ENCODE measurements at places on chromosomes 3 and 15.

DNA sequence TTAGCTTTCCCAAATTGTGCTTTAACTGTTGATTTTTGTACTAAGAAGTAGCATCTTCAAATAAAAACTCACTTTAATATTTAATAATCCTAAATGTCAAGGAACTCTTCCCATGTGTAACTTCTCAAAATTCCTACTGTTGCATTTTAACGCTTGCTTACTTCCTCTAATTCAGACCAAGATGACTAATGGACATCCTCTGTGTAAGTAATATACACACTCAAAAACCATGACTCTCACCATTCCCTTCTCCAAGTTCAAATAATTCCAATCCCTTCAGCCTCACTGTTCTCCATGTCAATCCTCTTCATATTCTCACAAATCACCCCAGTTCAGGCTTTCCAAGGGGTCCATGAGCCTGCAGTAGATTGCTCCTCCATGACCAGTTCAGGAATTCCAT is 13.0 kb downstream of the MRPL46 start:
- DNase-seq = no peak

- DNase-seq = no peak
Observed at GRCh38 chr3:16769525-16769924, 115.2 kb upstream of the PLCL2 start.

DNA sequence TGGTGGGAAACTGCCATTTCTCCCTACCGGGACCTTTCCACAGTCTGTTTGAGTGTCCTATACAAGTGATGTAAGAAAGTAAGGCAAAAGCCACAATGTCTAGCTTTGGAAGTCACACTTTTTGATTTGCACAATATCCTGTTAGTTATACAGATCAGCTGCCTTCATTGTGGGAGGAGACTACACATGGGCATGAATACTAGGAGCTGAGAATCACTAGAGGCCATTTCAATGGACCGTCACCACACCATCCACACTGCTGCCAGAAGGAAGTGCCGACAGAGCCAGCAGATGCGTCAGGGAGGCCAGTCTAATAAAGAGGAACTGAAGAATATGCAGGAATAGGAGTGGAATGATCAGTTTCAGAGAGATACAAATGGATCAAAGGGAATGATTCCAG is 65.8 kb downstream of the SCN11A start:
- DNase-seq = no peak

GRCh38 chr3:54538346-54538745 is 389.5 kb downstream of the LRTM1 start:
- no peak for DNase-seq

DNA sequence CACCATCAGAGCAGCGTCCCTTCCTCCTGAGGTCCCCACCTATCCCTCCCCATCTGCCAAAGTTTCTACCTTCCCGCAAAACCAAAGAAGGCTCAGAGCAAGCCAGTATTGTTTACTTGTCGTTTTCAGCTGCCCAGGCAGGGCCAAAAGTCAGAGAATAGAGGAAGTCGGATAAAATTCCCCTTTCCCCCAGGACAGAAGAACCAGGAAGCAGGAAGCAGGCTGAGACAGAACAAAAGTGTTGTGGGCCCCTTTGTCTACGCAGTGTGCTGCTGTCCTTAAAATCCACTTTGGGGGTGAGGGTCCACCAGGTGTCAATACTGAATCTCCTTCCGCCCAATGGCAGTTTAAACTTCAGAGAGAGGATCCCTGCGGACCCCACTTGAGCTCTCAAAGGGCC is 18.5 kb upstream of the RPL32 start:
- no peak for DNase-seq

DNA sequence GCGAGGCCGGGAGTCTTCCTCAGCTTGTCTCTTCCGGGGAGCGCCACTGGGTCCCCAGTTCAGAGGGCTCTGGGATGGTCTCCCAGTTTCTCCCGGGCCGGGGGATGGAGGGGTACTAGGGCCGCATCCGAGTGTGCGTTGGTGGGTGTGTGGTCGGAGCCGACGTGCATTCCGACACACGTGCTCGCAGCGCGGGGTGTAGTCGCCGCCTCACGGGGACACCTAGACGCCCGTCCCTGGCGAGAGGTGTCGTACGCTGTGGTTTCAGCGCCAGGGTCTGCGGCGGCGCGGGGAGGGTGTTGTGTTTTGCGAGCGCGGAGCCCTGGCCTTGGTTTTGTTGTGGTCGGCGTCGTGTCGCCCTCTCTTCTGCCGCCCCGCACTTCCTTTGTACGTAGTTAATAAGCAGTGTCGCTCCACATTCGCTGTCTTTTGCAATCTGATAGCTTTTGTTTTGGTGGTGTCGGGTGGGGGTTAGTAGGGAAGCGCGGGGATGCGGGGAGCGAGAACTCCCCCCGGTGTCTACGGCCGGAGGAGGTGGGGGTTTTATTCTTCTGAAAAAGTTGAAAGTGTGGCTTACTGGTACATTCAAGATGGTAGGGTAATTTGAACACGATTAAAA is 2.2 kb downstream of the IGF1R start:
- DNase-seq = peak; percentile 32

DNA sequence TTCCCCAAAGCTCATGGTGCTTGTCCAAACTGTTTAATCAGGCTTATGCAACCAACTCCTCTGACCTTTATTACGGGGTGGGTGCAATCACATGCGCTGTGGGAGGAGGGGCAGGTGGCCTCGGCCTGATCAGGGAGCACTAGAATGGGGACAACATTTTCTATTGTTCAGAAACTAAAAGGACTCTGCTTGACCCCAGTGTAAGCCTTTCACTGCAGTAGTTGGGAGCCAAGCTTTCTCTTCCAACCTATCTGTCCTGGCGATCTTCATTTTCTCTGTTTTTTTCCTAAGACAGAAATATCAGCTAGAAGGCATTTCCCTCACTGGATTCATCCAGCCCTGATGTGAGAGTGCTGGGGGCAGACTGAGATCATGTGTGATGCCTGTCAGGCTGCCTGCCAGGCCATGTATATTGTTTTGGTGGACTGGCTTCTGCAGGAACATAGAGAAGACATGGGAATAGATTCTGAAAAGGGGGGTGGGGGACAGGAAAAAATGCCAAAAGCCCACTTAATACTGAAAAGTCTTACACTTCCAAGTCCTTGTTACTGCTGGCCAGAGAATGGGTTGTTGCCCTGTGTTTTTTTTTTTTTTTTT is 627.0 kb upstream of the TBL1XR1 start:
- no peak for DNase-seq

GRCh38 chr3:62873761-62874710 is 1.2 kb downstream of the CADPS start:
- no peak for DNase-seq

DNA sequence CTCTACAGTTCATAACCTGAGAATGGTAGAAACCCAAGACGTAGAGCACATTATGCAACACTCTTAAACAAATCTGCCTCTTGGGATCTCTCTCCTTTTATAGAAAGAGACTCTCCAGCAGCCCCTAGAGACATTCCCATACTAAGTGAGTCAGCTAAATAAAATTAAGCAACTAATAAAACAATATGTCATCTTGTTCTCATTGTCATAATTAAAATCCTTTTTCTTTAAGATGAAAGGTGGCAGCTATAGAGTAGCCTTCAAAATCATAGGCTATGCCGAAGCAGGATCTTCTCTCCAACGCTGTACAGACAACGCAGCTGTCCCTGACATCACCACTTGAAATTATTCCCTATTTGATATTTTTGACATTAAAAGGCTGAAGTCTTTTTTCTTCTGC is 790.0 kb downstream of the FHIT start:
- DNase-seq = no peak

DNA sequence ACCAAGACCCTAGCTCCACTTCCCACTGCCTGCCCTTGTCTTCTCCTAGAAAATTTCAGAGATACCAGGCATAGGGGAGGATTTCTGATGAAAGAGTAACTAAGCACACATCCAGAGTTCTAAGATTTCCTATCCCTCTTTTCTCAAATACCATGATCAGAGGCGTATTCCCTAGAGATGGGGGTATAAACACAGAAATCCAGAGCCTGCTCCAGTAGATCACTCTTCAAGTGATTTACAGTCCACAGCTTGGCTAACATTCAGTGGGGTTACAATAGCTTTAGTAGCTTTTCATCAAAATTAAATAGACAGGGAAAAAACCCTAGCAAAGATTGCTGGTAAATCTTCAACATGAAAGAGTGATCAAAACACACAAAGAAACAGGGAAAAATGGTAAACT is 800.7 kb upstream of the GRM7 start:
- DNase-seq = no peak

DNA sequence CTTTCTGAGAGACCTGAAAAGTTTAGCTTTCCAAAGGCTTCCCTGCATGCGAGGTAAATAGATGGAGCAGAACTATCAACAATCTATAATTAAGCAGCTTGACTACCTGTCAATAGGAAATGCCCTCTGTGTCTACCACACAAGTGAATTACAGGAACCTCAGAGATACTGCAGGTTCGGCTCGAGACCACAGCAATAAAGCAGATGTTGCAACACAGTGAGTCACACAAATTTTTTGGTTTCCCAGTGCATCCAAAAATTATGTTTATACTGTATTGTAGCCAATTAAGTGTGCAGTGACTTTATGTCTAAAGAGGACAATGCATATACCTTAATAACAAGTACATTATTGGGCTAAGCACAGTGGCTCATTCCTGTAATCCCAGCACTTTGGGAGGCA is 252.0 kb downstream of the UBE2E2 start:
- no peak for DNase-seq

GRCh38 chr3:126160243-126161210 is 19.9 kb downstream of the ALDH1L1 start:
- DNase-seq = no peak

- DNase-seq = no peak
Observed at GRCh38 chr15:96296264-96296663, 34.2 kb upstream of the NR2F2 start.
